Effector memory CD8-positive, alpha-beta T cell (primary cell): ENCODE measurements at places on chromosomes 3 and 15.

DNA sequence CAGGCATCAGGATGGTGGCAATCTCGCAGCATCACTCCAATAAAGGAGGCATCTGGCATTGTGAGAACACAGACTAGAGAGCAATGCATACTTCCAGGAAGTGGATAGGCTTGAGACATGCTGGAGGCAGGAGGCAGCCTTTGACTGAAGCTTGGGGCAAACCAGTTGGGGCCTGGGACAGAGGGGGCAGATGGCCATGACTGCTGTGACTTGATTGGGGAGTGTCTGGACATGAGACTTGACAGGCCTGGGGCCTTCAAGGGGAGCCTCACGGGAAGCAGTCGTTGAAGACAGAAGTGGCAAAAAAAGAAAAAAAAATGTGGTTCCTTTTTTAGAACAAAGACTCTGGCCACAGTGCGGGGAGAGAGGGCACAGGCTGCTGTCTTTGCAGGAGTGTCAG is 44.7 kb upstream of the CHRNA7 start:
- no peak for DNase-seq

GRCh38 chr3:61060411-61060861 is 190.8 kb downstream of the FHIT start:
- no peak for DNase-seq

GRCh38 chr15:90338532-90338931 is 13.6 kb upstream of the ZNF774 start:
- DNase-seq: no peak

GRCh38 chr3:38137615-38138348 is 679 bp upstream of the MYD88 start:
- DNase-seq: peak; percentile 20

GRCh38 chr3:32630266-32630665 is 54.7 kb upstream of the CNOT10 start:
- DNase-seq: no peak
